ENCODE measurements at places on chromosomes 11 and 22.

- DNase-seq, result peak; percentile 65
Observed at GRCh38 chr22:37501610-37502341, 15.6 kb upstream of the MFNG start.

GRCh38 chr11:37124384-37124783 lies 526.3 kb upstream of the RAG2 start:
- DNase-seq, result no peak

DNA sequence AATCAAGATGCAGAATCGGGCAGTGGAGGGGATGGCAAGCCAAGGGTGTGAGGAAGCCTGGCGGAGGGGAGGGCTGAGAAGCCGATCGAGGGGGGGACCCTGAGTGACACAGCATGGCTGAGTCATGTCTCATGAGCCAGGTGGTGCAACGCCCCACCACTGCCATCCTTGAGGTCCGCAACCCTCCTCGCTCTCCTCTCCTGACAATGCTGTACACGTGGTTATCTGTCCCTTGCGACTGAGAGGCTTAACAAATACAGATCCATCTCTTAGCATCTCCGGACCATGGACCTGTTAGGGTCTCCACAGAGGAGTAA lies 14.2 kb downstream of the SLC22A12 start:
- DNase-seq, result no peak

DNA sequence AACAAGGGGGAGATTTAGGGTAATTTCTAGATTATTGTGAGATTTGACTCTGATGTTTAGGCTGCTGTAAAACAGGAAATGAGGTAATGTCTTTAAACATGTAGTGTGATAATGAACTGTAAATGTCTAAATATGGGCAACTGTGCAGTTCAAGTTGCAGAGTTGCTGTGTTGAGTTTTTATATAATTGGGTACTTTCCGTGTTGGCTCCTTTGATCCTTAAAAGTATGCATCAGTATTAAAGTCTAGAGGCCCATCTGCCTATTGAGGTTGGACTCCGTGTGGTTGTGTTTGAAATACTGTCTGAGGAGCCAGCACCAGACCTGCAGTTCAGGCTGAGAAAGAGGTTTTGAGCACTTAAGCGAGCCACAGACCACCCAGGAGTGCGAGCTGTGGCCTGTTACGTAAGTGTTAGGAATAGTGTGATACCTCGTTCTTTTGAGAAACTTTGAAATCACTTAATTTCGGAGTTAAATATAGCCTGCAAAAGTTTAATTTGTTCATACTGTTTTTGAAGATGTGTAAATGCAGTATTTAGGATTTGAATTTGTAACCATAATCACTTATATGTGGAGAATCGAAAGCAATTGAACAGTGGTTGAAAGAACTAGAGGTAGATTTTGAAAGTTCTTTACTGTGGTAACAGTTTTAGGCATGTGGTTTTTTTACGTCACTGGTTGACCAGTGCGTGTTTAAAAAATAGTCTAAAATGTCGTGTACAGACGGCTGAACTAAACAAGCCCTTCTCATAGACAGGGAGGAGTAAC lies 9.0 kb downstream of the FAM118A start:
- no peak for DNase-seq

Data from non-pigmented ciliary epithelial cell (primary cell).